CD4-positive, alpha-beta T cell treated with Interferon gamma for 1 hour (primary cell): ENCODE measurements at places on chromosomes 7 and 10.

GRCh38 chr7:6705959-6706665 lies 635 bp downstream of the ZNF12 start:
- no peak for DNase-seq

DNA sequence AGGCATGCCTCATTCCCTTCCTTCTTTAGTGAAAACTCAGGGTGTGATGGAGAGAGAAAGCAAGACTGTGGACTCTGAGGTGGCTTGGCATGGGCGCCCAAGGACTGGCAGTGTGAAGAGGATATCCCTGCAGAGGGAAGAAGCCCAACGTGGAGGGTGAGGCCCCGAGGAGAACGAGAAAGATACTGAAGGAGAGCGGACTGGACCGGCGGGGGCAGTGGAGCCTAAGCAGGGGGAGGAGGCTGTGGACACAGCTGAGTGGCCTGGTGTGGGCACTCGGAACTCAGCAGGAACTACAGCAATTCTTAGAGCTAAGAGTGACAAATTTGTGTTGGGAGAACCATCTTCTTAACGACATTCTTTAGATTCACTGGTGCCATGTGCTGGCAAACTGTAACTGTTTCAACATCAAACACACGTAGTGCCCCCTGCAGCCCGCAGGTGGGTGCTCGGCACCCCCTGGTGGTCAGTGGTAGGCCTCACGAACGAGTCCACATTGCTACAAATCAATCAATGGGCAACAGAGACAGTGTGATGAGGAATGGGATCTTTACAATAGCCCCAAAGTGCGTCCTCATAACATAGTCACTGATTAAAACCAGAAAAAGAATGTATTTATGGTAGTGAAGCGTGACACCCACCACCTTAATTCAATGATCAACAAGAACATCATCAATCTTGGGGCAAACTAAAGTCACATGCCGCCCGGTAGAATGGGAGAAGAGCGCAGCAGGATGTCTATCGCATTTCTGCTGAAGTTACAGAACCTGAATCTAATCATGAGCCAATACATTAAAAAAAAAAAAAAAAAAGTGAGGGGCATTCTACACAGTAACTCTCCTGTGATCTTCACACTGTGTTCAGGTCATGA lies 2.0 kb upstream of the SFTPA1 start:
- no peak for DNase-seq

DNA sequence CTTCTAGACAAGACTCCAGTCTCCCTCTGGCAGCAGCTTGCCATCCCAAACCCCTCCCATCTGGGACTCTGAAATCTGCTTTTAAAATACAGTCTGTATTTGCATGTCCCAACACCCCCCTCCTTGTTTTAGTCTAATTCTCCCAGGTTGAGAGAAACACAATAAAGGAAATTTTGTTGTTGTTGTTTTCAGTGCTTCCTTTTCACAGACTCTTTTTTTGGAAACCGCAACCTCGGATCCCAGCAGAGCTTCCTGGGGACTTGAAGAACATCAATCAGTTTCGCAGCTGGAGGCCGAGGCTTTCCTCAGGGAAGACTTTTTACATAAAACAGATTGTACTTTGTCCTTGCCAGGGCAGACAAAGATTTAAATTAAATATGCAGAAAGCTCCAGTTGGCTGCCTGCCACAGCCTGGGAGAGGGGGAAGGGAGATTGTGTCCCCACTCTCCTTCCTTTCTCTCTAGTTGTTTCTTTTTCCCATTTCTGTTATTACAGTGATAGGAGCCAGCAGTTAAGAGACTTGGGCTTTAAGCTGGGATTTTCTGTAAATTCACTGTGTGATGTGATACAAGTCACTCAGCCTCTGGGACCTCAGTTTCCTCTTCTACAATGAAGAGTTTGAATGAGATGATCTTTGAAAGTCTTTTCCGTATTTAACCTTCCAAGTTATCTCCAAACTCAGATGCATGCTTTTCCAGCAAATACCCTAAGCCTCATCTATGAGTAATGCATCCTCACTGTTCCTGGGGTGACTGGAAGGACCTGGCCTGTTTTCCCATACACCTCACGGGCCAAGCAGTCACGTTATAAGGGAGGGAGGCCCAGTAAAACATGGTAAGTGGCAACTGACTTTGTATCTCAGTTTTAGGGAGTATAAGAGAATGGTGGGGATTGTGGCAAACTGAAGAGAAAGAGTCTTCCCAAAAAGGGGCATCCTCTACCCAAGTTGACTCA lies 192.3 kb downstream of the REEP3 start:
- DNase-seq: no peak

- no peak for DNase-seq
These were observed 59.6 kb upstream of the GSDME start for GRCh38 chr7:24816868-24817267.

GRCh38 chr10:35074266-35074665 lies 15.9 kb downstream of the CUL2 start:
- DNase-seq: no peak

GRCh38 chr7:95295397-95295796 lies 28.9 kb downstream of the PON1 start:
- no peak for DNase-seq

DNA sequence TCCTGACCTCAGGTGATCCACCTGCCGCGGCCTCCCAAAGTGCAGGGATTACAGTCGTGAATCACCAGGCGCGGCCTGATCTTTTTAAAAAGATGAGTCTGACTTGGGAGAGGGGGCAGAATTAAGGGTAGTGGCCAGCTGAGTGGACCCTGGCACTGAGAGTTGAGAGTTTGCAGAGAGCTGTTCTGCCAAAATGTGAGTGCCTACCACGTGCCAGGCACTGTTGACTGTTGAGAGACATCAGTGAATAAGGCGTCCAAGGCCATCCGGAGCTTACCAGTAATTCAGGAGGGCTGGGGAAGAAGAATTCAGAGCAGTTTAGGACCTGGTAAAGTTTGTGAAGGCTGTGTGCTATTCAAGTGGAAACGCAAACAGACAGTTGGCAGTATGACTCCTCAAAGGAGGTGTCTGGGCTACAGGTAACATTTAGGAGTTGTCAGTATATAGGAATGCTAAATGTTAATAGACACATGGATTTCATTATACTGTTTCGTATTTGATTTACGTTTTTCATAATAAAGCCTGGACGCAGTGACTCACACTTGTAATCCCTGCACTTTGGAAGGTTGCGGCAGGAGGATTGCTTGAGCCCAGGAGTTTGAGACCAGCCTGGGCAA lies 1.5 kb downstream of the NIPSNAP2 start:
- DNase-seq: no peak

- DNase-seq: no peak
These were observed 199.6 kb downstream of the WDR37 start for GRCh38 chr10:1255600-1256431.

DNA sequence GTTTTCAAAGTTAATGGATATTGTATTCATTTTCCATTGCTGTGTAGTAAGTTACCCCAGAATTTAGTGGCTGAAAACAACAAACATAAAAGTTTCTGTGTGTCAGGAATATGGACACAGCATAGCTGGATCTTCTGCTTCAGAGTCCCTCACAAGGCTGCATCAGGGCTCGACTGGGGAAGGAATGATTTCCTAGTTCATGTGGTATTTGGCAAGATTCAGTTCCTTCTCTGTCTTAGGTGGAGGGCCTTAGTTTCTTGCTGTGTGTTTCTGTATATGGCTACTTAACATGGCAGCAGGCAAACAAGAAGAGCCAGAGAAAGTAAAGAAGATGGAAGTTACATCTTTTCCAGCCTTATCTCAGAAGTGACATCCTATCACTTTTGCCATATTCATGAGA lies 51.1 kb downstream of the TPST1 start:
- no peak for DNase-seq

DNA sequence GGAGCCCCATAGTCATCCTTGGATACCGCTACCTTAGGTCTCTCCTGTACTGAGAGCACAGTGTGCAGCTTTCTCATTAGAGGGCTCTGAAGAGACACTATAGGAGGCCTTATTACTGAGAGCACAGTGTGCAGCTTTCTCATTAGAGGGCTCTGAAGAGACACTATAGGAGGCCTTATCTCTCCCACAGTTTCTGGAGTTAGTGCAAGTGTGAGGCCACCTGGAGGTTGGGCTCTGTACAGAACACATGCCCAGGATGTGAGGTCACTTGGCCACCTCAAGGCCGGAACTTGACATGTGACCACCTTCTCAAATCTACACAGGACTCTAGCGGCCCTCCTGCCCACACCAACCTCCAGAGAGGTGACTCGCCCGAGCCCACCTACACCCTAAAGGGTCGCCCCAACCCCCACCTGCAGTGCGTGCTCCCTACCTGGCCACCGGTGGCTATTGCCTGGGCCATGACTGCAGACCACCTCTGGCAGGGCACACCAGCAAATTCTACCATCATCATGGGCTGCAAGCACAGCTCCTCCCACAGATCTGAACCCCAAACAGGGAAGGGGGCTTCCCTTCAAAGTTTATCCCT lies 24.6 kb downstream of the FRMPD2 start:
- no peak for DNase-seq
